Anterior cingulate cortex (tissue), 58 donors: ENCODE measurements at places on chromosomes 7 and 10.

DNA sequence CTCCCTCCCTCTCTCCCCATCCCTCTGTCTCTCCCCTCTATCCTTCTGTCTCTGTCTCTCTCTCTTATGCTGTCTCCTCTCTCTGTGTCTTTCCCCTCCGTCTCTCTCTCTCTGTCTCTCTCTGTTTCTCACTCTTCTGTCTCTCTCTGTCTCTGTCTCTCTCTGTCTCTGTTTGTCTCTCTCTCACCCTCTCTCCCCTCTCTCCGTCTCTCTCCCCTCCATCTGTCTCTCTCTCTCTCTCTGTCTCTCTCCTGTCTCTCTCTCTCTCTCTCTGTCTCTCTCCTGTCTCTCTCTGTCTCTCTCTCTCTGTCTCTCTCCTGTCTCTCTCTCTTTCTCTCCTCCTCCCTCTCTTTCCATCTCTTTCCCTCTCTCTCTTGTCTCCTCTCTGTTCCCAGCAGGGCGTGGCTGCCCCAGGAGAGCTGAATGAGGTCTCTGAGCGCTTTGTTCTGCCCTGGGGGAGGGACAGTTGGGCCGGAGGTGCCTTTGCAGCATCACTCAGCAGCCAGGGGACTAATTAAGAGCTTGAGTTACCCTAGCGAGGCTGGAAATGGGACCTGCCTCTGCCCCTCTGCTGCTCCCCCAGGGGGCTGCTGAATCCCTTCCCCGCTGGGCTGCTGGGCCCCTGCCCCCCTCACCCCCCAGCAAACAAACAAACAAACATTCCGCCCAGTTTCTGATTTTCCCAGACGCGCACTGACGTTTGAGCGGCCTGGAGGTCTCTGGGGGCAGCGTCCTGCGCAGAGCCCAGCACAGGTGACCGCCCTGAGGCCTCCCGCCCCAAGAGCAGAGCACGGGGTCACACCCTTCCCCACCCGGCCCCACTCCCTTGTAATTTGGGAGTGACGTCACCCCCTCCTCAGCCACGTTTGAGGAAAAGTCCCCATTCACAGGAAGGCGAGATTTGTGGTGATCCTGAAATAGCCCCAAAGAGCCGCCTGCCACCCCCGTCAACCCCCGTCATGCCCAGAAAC is 68.1 kb downstream of the PDGFA start:
- no peak for DNase-seq

DNA sequence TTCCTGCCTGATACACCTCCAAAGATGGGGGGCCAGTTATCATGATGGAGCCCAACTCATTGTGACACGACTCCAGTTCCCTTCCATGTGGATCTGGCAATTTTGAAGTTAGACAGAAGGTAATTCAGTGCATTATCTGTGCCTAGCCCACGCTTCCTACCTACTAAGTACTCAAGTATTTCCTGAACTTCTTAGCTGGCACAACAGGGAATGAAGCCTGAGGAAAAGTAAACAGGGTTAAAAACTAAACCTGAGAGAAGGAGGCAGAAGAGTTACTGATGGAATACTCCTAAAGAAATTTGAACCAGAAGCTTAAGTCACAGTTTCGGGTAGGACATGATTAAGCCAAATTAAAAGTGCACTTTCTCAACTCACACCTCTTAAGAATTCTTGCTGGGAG is 1.1 kb upstream of the SEC31B start:
- DNase-seq: no peak

DNA sequence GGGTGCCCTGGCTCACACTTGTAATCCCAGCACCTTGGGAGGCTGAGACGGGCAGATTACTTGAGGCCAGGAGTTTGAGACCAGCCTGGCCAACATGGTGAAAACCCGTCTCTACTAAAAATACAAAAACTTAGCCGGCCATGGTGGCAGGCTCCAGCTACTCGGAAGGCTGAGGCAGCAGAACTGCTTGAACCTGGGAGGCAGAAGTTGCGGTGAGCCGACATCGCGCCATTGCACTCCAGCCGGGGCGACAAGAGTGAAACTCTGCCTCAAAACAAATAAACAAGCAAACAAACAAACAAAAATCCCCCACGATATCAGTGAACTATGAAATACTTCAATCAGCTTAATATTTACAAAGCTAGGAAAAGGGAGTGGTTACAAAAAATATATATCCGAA is 382.3 kb upstream of the KCND2 start:
- no peak for DNase-seq

DNA sequence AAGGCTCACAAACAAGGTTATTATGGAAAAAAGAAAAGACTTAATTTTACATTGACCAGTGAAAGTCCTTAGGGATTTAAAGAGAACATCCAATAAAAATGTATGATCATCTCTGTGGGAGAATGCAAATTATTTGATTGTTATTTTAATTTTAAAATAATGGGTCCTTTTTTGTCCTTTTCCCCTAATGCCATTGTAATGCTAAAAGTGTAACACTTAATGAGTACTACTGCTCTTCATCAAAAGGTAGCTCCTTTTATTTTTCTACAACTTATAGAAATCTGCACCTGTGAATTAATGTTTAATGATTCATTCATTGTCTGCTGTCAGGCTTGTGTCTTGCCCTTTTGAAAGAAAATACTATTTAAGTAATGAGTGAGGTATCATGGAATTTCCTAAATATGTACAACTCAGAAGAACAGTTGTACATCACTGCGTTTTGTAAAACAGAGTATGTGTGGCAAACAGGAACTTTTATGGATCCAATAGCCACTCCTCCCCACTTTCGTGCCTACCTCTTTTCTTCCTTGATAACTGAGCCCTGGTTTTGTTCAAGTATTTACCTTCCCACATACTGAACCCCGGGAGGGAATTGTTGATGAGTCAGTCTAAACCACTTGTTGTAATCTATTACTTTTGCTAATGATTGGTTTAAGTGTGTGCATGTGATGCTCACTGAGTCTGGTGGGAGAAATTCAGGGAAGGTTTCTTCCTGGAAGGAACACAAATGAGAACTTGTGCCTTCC is 19.9 kb upstream of the TRUB1 start:
- DNase-seq: no peak

DNA sequence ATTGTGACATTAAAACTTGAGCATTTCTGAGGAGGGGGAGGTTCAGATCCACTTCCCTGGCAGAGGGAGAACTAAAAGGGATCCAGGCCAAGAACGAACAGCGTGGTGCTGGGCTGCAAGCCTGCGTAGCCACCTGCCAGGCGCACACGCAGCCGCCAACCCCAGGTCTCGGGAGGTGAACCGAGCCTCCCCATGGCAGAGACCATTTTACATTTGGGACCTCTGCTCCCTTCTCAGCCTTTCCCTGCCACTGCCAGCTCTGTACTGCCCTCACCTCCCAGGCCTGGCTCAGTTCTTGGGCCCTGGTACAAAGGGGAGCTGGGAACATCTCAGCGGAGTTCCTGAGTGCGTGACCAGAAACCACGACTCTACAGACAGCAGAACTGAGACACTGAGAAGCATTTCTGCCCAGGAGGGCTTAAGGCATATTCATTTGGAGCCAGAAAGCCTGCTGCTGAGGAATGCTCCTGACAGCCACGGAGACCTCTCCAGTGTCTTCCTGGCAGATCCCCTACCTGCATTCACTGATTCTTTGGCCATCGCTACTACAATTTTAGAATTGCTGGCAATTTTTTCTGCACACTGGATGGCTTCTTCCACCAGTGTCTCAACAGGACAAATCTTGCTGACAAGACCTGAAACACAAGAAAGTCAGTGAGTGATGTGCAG is 7.6 kb downstream of the ECHS1 start:
- DNase-seq: no peak

DNA sequence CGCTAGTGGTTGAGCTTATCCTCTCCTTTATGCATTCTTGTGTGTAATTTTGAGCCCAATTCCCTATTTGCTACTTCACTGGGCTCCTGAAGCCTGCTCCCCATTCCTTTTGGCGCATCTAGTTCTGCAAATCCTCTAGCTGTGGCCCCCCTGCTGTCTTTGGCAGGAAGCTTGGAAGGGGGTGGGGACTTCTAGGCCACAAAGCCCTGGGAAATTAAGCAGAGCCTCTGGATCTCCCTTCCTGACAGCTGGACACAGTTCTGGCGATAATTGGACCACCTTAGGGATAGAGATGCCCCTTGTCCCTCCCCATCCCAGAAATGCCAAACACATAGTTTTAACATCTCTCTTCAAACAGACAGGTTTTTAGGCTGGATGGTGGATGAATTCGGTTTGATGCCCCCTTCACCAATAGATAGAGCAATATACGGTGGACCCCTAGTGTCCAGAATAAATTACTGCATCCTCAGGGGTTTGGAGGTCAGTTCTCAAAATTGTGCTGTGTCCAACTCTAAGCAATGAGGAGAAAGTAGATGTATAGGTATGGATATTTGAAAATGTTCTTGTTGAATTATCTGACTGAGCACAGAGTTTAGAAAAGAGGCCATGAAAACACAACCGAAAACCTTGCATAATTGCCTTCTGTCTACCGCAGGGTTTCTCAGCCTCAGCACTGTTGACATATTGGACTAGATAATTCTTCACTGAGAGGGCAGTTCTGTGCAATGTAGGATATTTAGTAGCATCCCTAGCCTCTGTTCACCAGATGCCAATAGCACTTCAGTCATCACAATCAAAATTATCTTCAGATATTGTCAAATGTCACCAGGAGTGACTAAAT is 75.5 kb downstream of the PAPSS2 start:
- no peak for DNase-seq

DNA sequence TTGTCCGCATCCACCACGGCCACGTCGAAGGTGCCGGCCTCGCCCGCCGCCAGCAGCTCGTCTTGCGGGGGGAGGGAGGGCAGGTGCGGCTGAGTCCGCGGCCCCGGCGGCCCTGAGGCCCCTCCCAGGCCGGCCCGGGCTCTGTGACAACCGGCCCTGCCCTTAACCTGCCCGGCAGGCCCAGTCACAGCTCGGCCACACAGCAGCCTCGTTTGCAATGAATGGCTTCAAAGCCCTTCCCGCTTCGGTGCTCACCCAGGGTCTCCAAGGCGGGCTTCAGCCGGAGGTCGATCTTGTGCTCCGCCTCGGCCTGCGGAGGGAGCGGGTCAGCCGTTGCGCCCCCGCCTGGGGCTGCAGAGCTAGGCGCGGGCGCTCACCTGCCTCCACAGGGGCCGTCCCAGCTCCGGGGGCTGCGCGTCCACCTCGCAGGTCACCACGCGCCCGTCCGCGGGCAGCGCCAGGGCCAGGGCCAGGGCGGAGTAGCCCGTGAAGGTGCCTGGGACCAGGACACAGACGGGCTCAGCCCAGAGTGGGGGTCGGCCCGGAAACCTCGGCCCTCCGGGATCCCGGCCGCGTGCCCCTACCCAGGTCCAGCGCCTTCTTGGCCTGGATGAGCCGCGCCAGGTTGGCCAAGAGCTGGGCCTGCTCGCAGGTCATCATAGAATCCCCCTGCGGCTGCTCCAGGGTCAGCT is 928 bp downstream of the COMTD1 start:
- DNase-seq: no peak

DNA sequence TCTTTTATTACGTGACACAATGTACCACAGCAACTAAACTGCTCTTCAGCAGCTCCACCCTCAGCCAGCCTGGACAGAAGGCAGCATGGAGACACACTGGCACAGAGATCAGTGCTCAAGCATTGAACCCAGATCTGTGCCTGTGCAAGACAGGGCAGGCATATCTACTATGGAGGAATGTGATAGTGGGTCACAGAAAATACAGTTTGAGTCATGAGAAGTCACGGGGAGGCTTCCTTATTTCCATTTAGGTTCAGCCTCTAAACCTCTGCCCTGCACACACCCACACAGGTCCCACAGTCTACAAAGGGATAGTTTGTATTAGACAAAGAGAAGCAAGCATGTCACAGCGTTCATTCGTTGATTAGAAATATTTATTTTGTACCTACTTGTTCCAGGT is 187.4 kb upstream of the AGR3 start:
- no peak for DNase-seq
